D721Med (cell line): ENCODE measurements at places on chromosomes 4 and X.

DNA sequence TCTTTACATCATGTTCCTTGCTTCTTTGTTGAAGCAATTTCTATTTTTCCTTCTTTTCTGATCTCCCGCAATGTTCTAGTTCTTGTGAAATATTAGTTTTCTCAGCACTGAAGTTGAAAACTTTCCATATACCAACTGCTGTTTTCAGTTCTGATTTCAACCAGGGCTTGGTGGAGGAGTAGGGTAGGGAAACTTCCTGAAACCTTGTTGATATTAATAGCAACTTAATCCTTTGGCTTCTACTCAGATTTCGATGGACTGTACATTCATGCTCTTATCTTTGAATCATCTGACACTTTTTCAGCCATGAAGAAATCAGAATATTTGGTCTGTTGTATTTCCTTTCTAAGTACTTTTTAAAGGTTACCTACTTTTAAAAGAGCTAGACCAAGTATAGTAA, 315.8 kb downstream of the RPA4 start:
- DNase-seq = no peak

- no peak for DNase-seq
Observed at GRCh38 chr4:112290341-112290740, 4.6 kb upstream of the TIFA start.

DNA sequence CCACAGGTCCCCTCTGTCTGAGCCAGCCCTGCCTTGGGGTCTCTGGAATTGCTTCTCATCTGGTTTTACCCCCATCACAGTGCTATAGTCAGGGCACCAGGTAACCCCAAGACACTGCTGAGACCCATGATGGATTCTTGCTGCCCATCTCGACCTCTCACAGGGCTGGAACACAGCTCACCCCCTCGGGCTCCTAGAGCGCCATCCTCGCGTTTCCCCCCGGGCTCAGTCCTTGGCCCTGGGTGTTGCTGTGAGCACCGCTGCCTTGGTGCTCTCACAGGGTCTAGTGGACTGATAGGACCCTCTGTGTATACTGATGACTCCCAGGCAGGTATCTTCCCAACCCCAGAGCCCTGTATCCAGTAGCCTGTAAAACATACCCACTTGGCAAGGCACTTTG, 8.8 kb downstream of the MAEA start:
- DNase-seq = no peak

- DNase-seq = no peak
Observed at GRCh38 chr4:4803216-4803911, 56.1 kb upstream of the MSX1 start.
